ENCODE measurements at places on chromosomes 4 and X. TPM values are rescaled to one million over a fixed set of nuclear protein-coding genes. Genes with fewer than 3 reads are reported as not detected.

The NHSL2 gene
- not detected for total RNA-seq

The OPRPN gene
- not detected for total RNA-seq

- no peak for DNase-seq
Measured at GRCh38 chrX:135535077-135535940, 14.8 kb downstream of the INTS6L start.

DNA sequence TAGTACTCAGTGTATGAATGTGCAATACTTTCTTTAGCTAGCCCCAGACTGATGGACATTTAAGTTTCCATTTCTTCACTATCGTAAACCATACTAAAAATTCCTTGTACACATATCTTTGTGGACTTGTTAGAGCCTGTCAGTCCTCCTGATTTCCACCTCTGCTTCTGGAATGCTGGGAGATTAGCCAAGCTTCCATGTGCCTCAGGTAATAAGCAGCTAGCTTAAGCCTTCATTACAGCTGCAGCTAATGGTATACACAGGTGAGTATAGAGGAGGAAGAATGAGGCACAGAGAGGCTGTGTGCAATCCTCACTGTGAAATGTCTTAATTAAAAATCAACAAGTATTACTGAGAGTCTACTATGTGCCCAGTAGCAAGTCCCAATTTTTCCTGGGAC is 9.8 kb downstream of the SMIM9 start:
- DNase-seq, result no peak

GRCh38 chr4:158446106-158446505 is 75.6 kb upstream of the RXFP1 start:
- no peak for DNase-seq

- no peak for DNase-seq
Measured at GRCh38 chr4:102781570-102781969, 20.8 kb upstream of the MANBA start.

DNA sequence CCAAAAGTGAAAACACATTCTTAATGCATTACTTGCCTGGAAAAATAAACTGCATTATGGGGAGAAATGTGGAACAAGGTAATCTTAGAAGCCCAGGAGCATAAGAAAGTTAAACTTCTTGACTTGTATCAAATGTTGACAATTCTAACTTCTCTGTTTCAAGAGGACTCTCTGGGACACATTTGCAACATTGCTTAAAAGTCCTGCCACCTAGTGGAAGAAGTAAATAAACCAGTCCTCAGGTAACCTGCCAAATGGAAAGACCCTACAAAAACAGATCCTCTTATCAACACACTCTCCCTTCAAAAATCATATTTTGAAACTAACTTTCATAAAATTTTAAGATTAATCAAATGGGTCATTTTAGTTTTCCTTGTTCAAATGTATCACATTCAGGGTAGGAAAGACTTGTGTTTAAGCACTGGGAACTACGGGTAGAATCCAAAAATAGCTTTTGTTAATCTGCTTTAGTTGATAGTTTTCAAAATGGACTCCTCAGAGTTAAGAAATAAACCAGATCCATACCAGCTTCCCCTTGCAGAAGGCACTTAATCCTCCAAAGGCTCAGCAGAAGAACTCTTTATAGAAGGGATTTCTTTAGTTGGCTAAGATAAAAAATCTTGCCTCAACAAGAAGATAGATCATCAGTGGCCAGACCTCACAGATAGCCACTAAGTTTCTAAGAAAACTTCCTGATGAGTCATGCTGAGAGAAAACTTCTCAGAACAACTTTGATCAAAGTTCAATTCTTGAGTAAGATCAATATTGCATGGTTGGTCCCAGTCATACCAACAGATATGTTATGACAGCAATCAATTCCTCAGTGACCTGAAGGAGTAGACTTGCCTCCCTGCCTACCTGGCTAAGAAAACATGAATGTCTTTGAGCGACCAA is 141.7 kb downstream of the HHIP start:
- DNase-seq, result peak; percentile 42

DNA sequence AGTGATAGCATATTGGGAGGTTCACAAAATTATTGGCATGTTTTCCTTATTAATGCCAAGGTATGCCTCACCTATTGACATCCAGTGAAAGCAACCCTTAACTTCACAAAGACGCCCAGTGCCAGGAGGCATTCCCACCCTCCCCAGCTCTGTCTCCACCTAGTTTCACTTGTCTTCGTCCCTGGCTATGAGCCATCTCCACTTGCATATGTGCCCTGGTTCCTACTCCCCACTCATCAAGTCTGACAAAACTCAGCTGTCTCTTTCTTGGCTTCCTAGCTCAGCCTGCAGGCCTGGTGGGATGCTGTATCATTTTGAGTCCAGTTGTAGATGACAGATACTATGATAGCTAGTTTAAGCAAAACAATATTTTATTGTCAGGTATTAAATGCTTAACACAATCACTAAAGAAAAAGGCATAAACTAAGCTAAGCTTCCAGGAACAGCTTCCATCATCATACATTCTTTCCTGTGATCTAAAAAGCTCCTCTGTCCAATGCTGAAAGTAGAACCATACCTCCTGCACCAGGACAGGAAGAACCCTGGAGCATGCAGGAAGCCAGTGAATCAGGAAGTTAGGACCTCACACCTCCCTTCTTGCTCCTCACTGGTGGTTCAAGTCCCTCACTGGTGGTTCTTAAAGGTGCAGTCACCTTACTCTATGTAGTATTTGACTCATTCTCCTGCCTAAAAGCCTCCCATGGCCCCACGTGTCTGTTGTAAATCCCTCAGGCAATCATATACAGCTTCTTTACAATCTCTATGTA is 410.3 kb upstream of the RASGEF1B start:
- no peak for DNase-seq

DNA sequence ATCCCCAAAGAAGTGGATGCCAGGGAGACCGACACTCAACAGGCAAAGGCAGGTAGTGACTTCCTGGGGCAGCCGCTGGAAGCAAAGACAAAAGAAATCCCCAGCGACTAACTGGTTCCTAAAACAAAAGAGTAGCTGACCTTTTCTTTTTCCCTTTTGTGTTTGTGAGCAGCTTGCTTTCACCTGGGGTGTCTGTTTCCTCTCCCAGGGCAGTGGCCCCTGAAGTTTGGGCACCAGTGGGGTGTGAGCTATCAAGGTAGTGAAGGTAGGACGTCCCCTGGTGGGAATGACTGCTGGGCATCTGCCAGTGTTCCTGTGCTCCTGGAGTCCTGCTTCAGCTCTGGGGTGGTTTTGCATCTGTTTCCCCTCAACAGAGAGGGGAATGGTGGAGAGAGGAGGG is 41.6 kb upstream of the STIM2 start:
- no peak for DNase-seq

GRCh38 chr4:98514741-98515469 is 143.5 kb downstream of the TSPAN5 start:
- no peak for DNase-seq
